ENCODE measurements at places on chromosomes 6 and 20. TPM values are rescaled to one million over a fixed set of nuclear protein-coding genes. Genes with fewer than 3 reads are reported as not detected.

GRCh38 chr20:56440346-56441007 lies 27.9 kb upstream of the RTF2 start:
- DNase-seq = peak; percentile 23

GRCh38 chr6:90719321-90720195 lies 132.7 kb upstream of the MAP3K7 start:
- no peak for DNase-seq

GRCh38 chr6:28357036-28357435 lies 7.3 kb downstream of the ZKSCAN3 start:
- no peak for DNase-seq

The BTN1A1 gene
- total RNA-seq = not detected

GRCh38 chr20:49140411-49140810 lies 47.7 kb downstream of the STAU1 start:
- DNase-seq = no peak

The TRPC4AP gene
- 44.8 TPM for total RNA-seq

The BMP7 gene
- 46.7 TPM for total RNA-seq

The TAAR8 gene
- total RNA-seq = not detected

- DNase-seq = no peak
Observed at GRCh38 chr6:119986934-119987549, 637.5 kb upstream of the MAN1A1 start.

- no peak for DNase-seq
Observed at GRCh38 chr20:2145376-2145775, 43.7 kb downstream of the STK35 start.

GRCh38 chr20:22984008-22984407 lies 51.1 kb upstream of the SSTR4 start:
- DNase-seq = no peak

DNA sequence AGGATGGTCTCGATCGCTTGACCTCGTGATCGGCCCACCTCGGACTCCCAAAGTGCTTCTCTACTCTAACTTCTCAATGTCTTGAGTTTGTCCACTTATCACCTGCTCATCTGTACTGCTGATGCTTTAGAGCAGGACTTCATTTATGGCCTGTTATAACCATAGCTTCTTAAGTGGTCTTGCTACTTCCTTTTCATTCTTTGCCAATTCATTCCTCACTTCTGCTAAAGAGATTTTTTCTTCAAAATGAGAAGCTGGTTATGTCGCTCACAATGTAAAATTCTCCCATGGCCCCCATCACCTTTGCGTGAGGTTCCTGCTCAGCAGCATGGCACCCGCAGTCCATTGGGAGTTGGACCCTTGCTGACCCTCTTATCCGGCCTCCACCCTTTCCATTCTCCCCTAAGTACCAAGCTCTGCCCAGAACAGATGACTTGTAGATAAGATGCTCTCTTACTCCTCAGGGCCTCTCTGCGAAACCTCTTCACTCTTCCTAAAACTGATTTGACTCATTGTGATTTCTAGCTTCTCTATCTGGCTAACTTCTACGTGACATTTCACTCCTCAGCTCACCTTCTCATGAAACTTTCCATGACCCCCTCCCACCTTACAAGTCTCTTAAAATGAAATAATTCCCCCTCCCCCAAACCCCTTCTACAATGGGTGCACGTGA lies 13.9 kb upstream of the CD164 start:
- DNase-seq = peak; percentile 14

DNA sequence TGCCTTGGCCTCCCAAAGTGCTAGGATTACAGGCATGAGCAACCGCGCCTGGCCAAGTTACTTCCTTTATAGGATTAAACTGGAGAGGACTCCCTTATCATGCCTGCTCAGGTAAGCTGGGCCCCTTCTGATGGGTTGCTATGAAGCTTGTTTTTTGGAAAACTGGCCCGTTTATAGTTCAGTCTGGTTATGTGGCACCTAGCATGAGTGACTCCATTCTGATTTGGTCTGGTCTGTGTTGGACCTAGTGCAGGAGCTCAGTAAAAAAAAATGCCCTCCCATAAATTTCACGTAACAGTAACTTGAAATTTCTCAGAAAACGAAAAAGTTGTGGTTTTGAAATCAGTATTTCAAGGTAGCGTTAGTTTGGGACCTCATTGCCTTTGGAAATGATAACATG lies 448.4 kb downstream of the HACE1 start:
- DNase-seq = no peak

GRCh38 chr6:61857541-61857940 lies 428.5 kb downstream of the KHDRBS2 start:
- DNase-seq = no peak

- DNase-seq = no peak
Observed at GRCh38 chr6:144725736-144726522, 440.8 kb downstream of the UTRN start.

GRCh38 chr20:48600470-48600945 lies 227.3 kb downstream of the PREX1 start:
- no peak for DNase-seq

- DNase-seq = no peak
Observed at GRCh38 chr6:3542032-3542640, 85.3 kb upstream of the SLC22A23 start.

The C6orf47 gene
- 37.5 TPM for total RNA-seq

GRCh38 chr6:146912730-146913685 lies 291.2 kb upstream of the STXBP5 start:
- no peak for DNase-seq

DNA sequence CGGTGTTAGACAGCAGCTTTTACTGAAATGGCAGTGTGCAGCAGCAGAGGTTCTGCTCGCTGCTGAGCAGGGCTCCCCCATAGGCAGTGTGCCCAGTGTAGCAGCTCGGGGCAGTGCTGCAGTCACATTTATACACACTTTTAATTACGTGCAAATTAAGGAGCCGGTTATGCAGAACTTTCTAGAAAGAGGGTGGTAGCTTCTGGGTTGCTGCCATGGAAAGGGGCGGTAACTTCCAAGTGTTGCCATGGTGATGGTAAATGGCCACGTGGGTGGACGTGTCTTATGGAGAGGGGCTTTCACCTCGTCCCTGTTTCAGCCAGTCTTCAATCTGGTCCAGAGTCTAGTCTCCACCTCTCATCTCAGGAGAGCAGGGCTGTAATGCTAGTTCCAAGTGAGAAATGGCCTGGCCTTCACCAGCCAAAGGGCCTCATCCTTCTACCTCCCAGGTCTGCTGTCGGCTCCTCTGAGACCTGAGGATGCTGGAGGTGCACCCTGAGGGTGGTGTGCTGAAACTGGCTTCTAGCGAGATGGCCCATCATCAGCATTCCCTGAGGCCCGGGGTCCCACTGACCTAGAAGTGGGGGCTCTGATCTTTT lies 180.5 kb upstream of the PMEPA1 start:
- DNase-seq = no peak

The CTSZ gene
- 30.1 TPM for total RNA-seq

The PSMB8 gene
- total RNA-seq = 38.9 TPM

DNA sequence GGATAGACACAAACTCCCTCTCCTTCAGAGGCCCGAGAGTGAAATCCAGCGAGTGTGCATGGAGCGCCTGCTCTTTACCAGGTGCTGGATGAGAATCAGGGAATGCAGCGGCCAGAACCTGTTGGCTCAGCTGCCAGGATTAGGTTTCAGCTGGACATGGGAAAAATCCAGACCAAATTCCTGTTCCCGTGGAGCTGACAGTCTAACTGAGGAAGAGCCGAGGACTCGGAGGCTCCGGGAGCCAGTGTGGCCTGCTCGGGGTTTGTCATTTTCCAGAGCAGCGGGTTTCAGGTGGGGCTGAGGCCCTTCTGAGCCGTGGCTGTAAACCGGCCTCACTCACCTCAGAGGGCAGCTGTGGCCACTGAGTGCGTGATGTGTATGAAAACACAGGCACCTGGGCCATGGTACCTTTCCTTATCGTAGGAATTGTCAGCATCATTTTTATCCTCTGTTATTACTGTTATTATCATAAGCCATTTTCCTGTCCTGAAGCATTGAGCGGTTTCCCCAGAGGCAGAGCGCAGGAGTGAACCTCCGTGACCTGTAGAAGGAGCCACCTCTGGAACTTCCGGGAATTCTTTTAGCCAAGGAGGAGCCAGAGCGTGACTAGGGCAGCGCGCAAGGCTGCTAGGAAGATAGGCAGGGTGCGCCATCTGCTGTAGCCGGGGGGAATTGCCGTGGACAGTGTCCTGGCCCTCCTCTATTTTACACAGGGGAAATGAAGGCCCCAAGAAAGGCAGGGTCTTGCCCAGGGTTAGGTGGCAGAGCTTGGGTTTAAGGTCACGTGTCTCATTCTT lies 27.3 kb downstream of the PKIG start:
- DNase-seq = peak; percentile 87

DNA sequence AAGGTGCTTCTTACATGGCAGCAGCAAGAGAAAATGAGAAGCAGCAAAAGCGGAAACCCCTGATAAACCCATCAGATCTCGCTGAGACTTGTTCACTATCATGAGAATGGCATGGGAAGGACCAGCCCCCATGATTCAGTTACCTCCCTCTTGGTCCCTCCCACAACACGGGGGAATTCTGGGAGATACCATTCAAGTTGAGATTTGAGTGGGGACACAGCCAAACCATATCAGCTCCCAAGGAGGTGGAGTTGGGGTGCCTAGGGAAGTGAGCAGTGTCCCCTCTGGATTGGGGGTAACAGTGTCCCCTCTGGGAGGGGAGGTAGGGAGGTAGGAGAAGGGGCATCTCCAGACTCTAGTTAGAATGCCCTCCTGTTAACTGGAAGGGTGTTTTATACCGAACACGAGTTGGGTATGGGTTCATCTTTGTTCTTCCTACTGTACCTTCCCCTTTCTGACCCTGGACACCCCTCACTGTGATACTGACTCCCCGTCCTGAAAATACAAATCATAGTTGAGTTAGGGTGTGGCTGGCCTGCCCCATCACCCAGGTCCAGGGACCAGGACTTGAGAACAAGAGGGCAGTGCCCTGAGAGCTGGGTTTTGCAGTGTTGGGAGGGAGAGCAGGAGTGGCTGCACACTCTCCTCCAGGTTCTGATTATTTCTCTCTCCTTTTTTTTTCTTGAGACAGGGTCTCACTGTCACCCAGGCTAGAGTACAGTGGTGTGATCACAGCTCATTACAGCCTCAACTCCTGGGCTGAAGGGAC lies 62.0 kb downstream of the EFCAB8 start:
- DNase-seq = peak; percentile 43

- no peak for DNase-seq
Observed at GRCh38 chr6:90192857-90193256, 103.8 kb downstream of the BACH2 start.

GRCh38 chr6:46103441-46104115 lies 26.2 kb upstream of the ENPP4 start:
- no peak for DNase-seq

GRCh38 chr6:118523216-118523615 lies 24.9 kb upstream of the PLN start:
- no peak for DNase-seq

The GPR63 gene
- 0.62 TPM for total RNA-seq

The KCNK15 gene
- 3.0 TPM for total RNA-seq

- no peak for DNase-seq
Observed at GRCh38 chr6:52149076-52149475, 37.1 kb upstream of the IL17A start.

DNA sequence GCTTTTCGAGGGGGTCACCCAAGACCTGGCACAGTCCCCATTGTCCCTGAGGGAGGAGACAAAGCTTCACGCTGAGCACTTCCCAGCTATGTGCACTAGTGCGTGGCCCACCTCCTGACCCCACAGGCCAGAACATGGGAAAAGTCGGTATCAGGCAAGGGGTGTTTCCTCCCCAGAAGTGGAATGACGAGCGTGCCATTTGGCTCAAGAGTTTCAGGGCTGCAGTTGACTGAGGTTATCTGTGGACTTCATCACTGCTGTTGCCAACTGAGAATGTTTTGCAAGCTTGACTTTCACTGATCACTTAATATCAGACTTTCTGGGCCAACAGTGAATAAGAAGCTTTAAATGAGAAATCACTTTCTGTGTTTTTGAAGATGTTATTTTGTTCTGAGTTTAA lies 137.0 kb upstream of the AFDN start:
- no peak for DNase-seq

- DNase-seq = no peak
Observed at GRCh38 chr20:32539817-32540675, 45.1 kb downstream of the NOL4L start.

DNA sequence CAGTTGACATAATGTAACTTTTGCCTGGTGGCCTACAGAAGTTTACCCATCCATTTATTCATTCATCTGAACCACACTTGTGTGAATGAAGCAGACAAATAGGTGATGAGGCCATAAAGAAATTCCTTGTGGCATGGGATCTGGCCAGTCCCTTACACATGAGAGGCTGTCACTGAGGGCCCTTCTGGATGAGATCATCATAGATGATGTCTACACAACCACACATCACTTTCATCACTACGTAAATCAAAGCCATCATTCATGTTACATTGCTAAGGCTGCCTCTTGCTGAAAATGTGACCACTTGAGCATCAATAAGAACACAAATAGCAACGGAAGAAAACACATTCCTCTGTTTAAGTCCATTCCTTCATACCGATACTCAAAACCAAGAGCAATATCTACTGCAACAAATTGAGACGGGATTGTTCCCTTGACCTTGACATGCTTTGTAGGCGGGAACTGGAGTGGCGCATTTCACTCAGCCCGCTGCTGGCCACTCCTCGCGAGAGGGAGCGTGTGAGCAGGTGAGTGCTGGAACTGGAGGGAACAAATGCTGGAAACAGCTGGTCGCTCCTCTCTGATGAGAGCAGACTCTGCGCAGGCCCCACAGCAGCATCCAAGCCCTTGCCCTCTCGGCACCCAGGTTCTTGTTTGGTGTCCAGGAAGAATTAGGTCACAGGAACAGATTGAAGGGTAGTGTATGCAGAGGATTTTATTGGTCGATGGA lies 49.3 kb downstream of the FAM50B start:
- no peak for DNase-seq

DNA sequence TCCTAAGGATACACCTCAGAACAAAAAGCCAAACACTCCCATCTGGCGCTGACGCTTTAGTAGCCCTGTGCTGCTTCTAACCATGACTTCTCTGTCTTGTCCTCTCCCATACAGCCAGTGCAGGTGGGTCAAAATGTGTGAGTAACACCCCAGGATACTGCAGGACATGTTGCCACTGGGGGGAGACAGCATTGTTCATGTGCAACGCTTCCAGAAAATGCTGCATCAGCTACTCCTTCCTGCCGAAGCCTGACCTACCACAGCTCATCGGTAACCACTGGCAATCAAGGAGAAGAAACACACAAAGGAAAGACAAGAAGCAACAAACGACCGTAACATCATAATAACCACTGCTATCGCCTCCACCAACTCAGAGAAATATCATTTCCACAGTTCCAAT lies 1.4 kb downstream of the DEFB132 start:
- no peak for DNase-seq

The SOX18 gene
- total RNA-seq = 1.1 TPM

Data from lower leg skin (tissue), 4 donors.